ENCODE measurements at places on chromosomes 5 and 9.

DNA sequence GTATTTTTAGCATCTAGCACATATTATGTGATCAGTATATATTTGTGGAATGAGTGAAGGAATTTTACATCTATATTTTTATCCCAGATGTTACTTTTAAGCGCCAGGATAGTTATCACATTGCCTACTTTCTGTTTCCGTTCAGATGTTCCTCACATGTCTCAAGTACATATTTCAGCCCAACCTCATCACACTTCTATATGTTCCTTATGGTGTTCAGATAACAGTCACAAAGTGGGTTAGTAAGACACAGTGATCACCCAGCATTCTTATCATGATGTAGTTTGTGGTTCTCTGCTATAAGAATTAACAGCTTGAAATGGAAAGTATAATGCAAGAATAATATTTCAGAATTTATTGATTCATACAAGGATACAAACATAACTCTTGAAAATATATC is 170.0 kb upstream of the RASA1 start:
- DNase-seq = no peak

- DNase-seq = no peak
Measured at GRCh38 chr5:172859966-172860365, 25.9 kb downstream of the ERGIC1 start.

DNA sequence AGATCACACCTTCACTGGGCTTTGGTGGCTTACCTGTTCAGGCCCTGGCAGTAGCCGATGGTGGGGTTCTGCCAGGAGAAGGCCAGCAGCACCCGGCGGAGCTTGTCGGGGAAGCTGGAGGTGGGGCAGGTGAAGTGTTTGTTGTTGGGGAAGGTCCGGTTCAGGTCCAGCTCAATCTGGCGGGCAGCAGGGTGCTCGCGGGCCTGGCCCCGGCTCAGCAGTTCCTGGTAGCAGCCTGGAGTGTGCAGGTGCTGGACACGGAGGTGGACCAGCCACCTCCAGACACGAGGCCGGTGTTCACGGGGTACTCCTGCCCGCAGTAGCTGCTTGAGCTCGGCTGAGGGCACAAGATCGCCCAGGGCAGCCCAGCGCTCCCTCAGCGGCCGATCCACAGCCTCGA is 16.2 kb upstream of the CORO2A start:
- DNase-seq = no peak

- DNase-seq = no peak
Measured at GRCh38 chr5:90461288-90461687, 13.3 kb downstream of the MBLAC2 start.

DNA sequence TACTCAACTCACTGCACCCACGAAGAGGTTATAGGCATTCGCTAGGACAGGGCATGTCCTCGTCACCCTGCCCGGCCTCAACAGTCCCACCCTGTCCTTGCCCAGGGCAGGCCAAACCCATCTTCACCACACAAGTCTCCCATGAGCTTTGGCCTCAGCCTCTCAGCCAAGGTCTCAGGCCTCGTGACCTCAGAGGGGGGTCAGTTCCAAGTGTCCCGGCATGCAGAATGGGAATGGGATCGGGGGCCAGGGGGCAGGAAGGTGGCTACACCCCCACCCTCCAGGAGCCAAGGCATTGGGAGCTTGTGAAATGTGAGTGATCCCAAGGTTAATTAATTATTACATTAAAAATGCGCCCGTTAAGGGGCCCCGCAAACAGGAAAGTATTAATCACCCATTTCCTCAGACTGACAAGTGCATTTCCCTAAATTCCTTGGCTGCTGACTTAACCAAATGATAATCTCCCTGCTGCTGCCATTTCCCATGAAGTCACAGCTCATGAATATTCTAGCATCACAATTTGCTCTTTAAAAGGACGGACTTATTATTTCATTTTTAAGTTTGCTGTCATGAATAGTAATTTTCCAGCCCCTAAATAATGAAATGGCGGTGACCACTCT is 8.0 kb upstream of the UBAC1 start:
- DNase-seq = no peak

GRCh38 chr5:127183332-127183731 is 107.3 kb upstream of the MEGF10 start:
- DNase-seq = no peak

GRCh38 chr9:137918331-137919094 is 40.9 kb downstream of the CACNA1B start:
- no peak for DNase-seq

- peak; percentile 67 for DNase-seq
Measured at GRCh38 chr9:99181621-99182020, 40.1 kb downstream of the ALG2 start.

GRCh38 chr9:79573412-79573923 is 1.7 kb downstream of the TLE4 start:
- DNase-seq = peak; percentile 49

DNA sequence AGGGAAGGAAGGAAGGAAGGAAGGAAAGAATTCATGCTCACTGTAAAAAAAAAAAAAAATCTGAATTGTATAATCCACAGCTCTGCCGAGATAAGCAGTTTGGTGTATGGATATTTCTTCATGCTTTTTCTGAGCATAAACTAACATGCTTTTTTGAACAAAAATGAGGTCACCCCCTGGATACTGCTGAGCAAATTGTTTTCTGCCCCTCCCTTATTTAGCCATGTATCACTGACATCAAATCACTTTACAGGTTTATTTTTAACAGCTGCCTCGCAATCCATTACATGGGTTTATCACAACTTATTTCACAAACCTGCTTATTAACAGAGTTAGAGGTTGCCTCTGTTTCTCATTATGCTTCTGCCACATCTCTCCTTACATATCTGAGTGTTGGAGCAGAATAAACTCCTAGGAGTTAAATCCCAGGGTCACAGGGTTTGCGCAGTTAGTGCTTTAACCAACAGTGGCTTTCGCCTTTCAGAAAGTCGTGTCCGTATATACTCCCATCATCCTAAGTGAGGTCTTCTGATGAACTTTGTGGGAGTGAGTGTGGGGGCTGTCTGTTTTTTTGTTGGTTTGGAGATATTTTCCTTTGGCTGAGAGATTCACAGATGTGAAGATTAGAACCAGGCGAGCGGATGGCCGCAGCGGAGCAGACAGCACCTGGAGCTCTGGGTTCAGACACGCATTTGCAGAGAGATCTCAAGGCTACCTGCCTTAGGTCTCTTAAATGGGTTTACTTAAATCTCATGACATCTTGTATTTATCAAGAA is 57.7 kb downstream of the AK8 start:
- DNase-seq = no peak

All from ELR (cell line).